ENCODE measurements at places on chromosomes 2 and 18. TPM values are rescaled to one million over a fixed set of nuclear protein-coding genes. Genes with fewer than 3 reads are reported as not detected.

Gene EPB41L3
- total RNA-seq = 22.5 TPM

DNA sequence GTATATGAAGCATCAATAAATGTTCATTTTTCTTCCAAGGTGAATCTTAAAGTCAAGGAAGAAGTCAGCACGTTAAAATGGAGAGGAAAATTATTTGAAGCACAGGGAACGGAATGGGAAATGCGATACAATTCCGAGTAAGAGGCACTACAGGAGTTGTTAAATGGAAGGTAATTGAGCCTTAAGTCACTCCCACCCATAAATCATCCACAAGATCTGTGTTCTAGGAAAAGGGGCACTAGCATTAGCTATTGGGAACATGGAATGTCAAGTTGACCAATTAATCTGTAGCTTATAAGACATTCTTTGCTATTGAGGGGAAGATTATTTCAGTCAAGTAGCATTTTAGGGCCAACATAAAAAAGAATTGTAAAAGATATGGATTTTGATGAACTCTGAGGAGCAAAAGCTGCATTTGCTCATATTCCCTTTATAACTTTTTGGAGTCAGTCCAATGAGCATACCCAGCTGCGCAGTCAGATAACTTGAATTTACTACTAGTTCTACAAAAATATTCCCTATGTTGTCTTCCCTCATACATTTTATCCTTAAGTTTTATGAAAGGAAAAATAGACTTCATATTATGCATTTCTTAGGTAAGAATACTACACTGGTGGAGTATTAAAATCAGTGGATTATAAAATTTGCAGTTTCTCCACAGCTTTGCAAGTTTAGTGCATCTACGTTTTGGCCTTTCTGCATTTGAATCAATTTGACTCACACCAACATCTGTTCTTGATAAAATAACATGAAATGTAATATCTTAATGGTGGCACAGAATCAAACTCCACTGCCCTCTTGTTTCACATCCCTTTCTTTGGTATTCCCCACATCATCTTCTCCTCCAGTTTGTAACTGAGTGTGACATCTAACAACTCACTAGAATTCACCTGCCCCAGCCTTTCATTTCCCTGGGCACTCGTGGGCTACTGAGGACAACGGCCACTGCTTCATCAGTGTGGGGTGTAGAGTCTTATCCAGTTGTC is 95.6 kb downstream of the SP3 start:
- no peak overlapping the region for H3K4me3 ChIP-seq
- H3K27me3 ChIP-seq = no peaks in the 10 kb centered on the region
- DNase-seq = no peak
- no peaks in the 10 kb centered on the region for H3K36me3 ChIP-seq

GRCh38 chr2:190837420-190837819 is 43.2 kb upstream of the GLS start:
- H3K27me3 ChIP-seq = no peaks in the 10 kb centered on the region
- DNase-seq = no peak
- peaks cover 11% of the 10 kb centered on the region for H3K4me1 ChIP-seq
- no peaks in the 10 kb centered on the region for H3K36me3 ChIP-seq

DNA sequence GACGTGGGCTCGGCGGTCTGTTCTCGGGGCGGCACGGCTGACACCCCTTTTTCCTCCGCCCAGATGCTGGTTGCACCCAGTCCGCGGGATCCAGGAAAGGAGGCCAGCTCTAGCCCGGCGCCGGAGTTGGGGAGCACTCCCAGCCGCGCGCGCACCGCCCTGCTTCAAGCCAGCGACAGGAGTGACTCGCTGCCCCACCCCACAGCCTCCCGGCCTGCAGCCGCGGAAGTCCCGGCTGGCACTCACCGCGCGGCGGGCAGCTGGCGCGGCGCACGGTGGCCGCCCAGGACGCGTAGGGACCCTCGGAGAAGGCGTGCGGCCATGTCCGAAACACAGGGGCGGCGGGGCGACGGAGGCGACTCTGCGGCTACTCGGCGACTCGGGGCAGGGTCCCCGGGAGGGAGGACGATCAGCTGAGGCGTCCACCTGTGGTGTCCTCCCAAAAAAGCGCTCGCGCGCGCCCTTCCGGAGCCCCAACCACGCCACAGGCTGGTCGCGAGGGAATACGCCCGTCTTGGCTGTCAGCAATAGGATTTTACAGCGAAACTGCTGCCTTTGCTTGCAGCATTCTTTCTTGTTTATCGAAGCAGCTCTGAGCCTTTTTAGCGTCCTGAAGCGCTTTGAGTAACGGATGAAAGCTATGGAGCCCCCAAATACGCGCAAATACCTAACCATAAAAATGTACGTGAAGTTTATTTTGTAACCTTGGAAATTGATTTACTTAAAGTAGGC is at the start of gene ACADL:
Gene ACADL (minus strand): TSS at position 507 of the 732 bp plus-strand sequence. CDS start 184 bp downstream, at position 323.
- peak within 1 kb of the TSS; percentile 54 for H3K27ac ChIP-seq
- H3K4me1 ChIP-seq = peaks cover 13% of the 10 kb centered on the region
- DNase-seq = peak; percentile 62
- H3K36me3 ChIP-seq = no peaks in the 10 kb centered on the region
- no peaks in the 10 kb centered on the region for H3K27me3 ChIP-seq
- H3K4me3 ChIP-seq = peak within 1 kb of the TSS; percentile 42

Gene RNU2-63P
- not detected for total RNA-seq

GRCh38 chr18:78562531-78562961 is 417.1 kb upstream of the SALL3 start:
- no peaks in the 10 kb centered on the region for H3K36me3 ChIP-seq
- no peaks in the 10 kb centered on the region for H3K4me1 ChIP-seq
- no peaks in the 10 kb centered on the region for H3K27me3 ChIP-seq
- no peak overlapping the region for H3K27ac ChIP-seq

Gene SKOR2
- total RNA-seq = not detected
